ENCODE measurements at places on chromosomes 7 and 10. TPM values are rescaled to one million over a fixed set of nuclear protein-coding genes. Genes with fewer than 3 reads are reported as not detected.

DNA sequence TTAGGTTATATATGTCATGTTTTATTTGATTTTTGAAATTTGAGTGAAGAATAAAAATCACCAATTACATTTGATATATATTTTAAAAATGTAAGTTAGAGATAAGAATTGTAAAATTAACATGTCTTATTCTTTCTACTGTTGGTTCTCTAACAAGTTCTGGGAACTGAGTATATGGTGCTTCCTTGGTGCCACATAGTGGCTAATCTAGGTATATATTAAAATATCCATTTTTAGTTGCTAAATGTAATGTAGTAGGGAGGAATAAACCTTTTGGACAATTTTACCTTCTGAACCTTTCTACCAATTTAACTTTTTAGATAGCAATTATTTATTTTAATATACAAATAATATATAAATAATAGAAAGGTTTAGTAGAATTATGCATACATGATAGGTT lies 17.5 kb downstream of the CFAP69 start:
- no peak for DNase-seq

DNA sequence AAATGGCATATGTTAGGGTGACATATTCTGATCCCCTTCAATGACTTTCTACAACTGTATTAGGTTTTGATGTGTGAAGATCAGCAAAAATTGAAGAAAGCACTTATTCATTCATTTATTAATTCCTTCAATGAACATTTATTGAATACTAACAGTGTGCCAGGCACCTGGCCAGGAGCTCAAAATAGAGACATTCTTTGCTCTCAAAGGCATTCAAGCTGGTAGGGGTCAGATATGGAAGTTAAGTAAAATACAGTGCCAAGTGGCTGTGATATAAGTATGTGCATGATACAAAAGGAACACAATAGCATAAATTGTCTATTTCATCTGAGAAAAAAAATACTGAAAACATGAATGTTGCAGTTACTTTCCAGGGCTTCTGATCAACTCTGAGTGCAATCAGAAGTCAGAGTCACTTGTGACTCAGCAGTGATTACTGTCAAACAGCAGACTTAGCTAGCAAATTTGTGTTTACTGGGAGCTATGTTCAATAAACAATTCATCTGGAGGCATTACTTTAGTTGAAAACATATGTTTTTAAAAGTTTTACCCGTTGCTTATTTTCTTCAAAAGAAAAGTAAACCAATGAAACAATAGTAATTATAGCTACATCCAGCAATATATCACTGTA lies 60.4 kb upstream of the CACNB2 start:
- no peak for DNase-seq

DNA sequence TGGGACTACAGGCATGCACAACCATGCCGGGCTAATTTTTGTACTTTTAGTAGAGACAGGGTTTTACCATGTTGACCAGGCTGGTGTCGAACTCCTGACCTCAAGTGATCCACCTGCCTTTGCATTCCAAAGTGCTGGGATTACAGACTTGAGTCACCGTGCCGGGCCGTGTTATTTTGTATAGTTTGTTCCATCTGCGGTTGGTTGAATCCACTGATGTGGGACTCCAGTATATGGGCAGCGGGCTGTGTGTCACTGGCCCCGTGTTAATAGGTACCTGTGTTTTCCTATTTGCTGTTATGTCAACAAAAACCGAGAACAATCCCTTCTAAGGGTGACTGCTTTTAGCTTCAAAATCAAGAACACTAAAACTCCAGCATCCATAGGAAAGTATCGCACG lies 297.6 kb upstream of the PITRM1 start:
- no peak for DNase-seq

- no peak for DNase-seq
These were observed 13.6 kb downstream of the WBP1L start for GRCh38 chr10:102757323-102757722.

GRCh38 chr7:80770675-80771081 lies 132.2 kb downstream of the CD36 start:
- DNase-seq: no peak

The FRMD4A gene
- total RNA-seq: 7.1 TPM

The MEIG1 gene
- total RNA-seq: 0.92 TPM

The BTBD16 gene
- total RNA-seq: not detected
